ENCODE measurements at places on chromosomes 6 and 20. TPM values are rescaled to one million over a fixed set of nuclear protein-coding genes. Genes with fewer than 3 reads are reported as not detected.

DNA sequence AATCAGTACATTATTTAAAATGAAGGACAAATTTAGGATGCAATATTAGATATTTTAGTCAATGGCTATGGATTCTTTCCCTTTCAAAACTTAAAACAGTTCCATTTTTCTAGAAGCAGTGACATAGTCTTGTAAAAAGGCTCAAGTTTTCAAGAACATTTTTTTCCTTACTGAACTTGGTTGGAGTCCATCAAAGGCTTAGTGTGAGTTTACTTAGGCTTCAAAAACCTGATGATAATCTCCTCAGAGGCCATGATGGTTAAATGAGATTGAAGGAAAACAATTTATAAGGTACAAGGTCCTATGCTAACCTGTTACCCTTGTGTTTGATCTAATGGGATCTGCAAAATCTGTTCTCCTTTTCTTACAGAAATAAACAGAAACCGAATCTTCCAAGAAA, 531.8 kb downstream of the UTRN start:
- no peak for DNase-seq

- DNase-seq, result no peak
Observed at GRCh38 chr6:29559524-29560287, at the start of gene UBD. Gene UBD, minus strand, starts transcription at chr6:29559732. Its CDS starts 31 bp downstream, at chr6:29559701.

GRCh38 chr20:44728801-44729443, 13.8 kb downstream of the CCN5 start:
- DNase-seq, result no peak

DNA sequence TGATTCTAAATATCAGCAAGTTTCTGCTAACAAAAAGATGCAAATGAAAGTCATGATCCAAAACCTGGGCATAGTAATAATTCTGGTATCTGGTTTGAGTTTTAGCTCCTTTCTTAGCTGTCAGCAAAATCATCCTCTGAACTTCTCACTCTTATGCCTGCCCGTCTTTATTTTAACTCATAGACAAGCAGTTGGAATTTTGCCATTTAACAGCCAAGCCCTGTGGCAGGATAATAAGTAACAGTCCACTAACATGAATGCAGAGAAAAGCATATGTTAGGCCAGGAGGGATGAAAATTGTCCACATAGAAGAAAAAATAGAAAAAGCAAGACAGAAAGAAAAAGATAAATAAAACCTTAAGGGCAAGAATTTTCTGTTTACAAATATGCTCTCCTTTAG, 170.0 kb upstream of the LAMA2 start:
- no peak for DNase-seq

GRCh38 chr6:154071711-154072110, 32.7 kb downstream of the OPRM1 start:
- DNase-seq, result no peak

- no peak for DNase-seq
Observed at GRCh38 chr6:134436281-134436815, 118.4 kb upstream of the SGK1 start.

- DNase-seq, result no peak
Observed at GRCh38 chr6:3766214-3766613, 14.7 kb upstream of the PXDC1 start.

- DNase-seq, result no peak
Observed at GRCh38 chr6:132357120-132357519, 44.2 kb downstream of the MOXD1 start.

DNA sequence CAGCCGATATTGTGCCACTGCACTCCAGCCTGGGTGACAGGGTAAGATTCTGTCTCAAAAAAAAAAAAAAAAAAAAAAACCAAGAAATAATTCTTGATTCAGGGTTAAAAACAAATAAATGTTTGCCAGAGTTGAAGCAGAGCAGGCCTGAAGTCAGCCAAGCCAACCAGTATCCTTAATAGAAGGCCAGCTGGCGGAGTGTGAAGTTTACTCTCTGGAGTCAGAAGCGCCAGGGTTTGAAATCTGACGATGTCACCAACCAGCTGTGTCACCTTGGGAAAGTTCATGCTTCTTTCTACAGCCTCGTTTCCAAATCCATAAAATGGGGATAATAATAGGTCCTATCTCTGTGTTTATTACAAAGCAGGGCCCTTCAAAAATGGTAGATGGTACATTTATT, 73.0 kb upstream of the ENPP5 start:
- DNase-seq, result no peak

DNA sequence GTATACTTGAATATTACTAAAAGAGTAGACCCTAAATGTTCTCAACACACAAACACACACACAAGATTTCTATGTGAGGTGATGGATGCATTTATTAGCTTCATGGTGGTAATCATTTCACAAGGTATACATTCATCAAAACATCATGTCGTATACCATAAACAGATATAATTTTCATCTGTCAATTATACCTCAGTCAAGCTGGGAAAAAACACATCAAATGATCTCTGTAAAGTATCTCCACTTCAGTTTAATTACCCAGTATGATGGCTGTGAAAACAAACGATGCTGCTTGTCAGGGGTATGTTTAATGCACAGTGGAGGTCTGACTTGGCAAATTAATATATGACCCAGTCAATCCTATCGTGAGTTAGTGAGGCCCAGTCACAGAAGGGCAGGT, 157.2 kb downstream of the MTFR2 start:
- no peak for DNase-seq

- DNase-seq, result no peak
Observed at GRCh38 chr20:13690943-13691342, 52.2 kb upstream of the TASP1 start.

GRCh38 chr6:21898107-21898796, 304.7 kb downstream of the SOX4 start:
- DNase-seq, result no peak

- no peak for DNase-seq
Observed at GRCh38 chr6:33983109-33983716, 162.7 kb downstream of the GRM4 start.

GRCh38 chr6:170152989-170153388, 137.9 kb downstream of the DLL1 start:
- no peak for DNase-seq

GRCh38 chr6:162777091-162777490, 49.3 kb downstream of the PACRG start:
- no peak for DNase-seq

GRCh38 chr6:158789115-158789917, 29.9 kb downstream of the EZR start:
- DNase-seq, result no peak

DNA sequence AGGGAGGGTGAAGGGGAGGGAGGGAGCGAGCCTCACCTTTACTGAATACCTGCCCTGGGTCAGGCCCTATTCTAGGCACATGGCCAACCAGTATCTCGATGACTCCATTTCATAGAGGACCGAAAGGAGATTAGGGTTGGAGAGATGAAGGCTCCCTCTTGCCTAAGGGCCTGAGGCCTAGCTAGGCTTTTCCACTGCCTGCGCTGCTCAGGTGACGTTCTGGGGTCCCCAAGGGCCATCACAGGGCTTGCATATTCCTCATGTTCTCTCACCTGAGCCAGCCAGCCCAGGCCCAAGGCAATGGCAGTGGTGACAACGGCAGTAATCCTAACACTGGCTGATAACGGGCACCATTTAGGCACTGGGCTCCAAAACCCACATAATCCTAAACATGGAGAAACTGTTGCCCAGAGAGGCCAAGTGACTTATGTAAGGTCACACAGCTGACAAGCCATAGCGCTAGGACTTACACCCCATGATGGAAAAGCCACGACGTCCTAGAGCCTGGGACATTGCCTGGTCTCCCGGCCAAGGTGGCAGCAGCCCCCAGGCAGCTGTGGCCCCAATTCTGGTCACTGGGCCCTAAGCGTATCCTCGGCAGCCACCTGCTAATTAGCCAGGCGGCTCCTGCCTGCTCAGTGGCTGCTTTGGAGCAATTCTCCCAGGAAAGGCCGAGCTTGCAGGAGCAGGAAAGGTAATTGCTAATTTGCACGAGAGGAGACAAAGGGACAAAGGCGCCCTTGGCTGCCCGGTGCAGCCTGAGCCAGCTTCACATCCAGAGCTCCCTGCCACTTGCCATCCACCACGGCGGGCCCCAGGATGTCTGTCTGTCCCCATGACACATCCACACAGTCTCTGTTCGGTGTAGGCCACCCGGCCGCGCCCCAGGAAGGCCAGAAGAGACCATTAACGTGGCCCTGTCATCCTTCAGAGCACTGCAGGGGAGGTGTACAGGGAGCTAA, 21.5 kb downstream of the NOL4L start:
- DNase-seq, result no peak

- no peak for DNase-seq
Observed at GRCh38 chr6:20932284-20932683, 398.0 kb downstream of the CDKAL1 start.

DNA sequence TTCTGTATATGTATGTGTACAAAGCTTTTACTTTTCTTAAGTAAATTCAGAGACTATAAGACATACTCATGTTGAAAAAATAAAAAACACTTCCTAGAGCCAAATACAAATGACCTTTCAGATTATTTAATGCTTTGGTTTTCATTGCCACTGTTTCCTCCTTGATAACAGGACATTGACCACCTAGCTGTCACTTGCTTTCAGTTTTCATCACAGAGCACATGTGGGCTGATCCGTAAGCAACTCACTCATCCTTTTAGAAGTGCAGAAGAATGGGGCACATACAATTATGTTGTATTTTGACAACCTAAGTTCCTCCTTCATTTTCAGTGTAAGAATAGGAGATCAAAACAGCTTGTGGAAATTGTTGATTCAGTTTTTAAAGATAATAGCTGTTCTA, 6.2 kb downstream of the ZBTB2 start:
- DNase-seq, result no peak

GRCh38 chr6:8934318-8934717, 499.0 kb upstream of the SLC35B3 start:
- no peak for DNase-seq

GRCh38 chr6:3625149-3625979, 126.1 kb downstream of the PXDC1 start:
- DNase-seq, result no peak

DNA sequence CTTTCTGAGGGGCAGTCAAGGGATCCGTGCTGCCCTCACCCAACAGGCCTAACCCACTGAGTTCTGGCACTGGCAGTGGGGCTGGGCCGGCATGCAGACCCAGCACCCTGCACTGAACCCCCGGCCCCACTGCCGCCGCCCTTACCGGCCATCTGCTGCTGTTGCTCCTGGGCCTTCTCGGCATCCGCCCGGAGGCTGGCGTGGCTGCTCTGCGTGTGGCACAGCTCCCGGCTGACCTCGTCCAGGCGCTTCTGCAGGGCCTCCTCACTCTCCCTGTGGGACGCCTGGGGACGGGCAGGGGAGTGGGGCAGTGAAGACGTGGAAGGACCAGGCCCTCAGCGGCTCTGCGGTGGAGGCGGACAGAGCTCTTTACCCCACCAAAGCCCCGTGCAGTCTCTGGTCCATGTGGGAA, 52.4 kb downstream of the RRBP1 start:
- no peak for DNase-seq

- DNase-seq, result no peak
Observed at GRCh38 chr6:165725201-165725600, 62.2 kb upstream of the PDE10A start.

DNA sequence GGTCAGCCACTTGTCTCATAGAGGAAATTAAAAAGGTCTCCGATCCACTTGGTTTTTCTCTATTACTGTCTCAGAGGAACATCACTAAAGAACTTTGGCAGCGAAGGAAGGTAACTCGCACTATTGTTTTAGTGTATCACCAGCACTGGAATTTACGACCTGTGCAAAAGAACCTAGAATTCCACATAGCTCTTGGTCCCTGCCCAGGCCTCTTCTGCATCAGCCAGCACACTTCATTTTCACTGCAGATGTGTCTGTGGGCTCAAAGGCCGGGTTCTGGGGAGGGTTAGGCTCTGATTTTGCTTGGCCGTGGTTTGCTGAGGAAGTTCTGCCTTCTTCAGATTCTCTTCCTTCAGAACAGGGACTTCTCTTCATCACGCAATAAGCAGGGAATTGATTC, 102.8 kb upstream of the TMEM181 start:
- no peak for DNase-seq

- DNase-seq, result no peak
Observed at GRCh38 chr6:133227344-133227743, 13.8 kb upstream of the EYA4 start.

DNA sequence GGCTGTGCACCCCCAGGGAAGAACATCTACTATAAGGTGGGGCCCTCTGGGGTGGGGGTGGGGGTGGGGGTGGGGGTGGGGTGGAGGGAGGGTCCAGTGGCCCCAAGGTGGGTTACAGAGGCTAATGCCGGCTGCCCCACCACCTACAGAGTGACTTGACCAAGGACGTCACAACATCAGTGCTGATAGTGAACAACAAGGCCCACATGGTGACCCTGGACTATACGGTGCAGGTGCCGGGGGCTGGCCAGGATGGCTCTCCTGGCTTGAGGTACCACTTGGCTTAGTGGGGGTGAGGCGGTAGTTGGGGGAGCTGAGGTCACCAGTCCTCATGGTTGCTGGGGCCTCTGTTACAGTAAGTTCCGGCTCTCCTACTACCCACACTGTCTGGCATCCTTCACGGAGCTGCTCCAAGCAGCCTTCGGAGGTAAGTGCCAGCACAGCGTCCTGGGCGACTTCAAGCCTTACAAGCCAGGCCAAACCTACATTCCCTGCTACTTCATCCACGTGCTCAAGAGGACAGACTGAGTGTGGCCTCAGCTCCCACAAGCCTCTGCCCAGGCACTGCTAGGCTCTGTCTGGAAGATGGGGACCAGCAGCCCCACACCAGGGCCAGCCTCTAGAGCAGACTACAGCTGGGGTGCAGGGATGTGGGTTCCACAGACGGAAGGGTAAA, 2.8 kb downstream of the GNMT start:
- DNase-seq, result no peak

GRCh38 chr6:163726037-163726695, 311.6 kb downstream of the QKI start:
- no peak for DNase-seq

- DNase-seq, result no peak
Observed at GRCh38 chr20:43849496-43850186, 65.0 kb upstream of the TOX2 start.

DNA sequence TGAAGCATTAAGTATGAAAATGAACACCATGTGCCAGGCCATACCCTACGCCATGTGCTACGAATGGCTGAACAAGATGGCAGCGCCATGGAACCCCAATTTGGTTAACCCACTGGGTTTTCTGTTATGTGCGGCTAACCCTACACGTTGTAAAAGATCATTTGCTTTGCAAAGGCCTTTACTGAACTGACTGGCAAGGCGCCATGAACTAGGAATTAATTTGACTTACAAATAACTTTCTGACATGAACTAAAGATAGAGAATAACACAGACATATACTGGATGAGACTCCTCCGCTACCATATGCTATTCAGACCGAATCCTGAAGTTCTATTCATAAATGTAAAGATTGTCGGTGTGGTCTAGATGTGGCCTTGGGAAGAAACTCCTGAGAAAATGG, 3.9 kb downstream of the CNKSR3 start:
- no peak for DNase-seq

GRCh38 chr20:3874194-3874844, 14.9 kb upstream of the PANK2 start:
- DNase-seq, result no peak

GRCh38 chr6:126812651-126813050, 305.8 kb upstream of the RSPO3 start:
- no peak for DNase-seq

The FOXA2 gene
- 124 TPM for total RNA-seq

The REM1 gene
- total RNA-seq, result not detected

The UBE2J1 gene
- total RNA-seq, result 36.2 TPM

The THBS2 gene
- 0.04 TPM for total RNA-seq

The SLC35F1 gene
- total RNA-seq, result 4.5 TPM

The SGK1 gene
- total RNA-seq, result 17.8 TPM

The TPD52L1 gene
- total RNA-seq, result 33.8 TPM

The FAM209B gene
- not detected for total RNA-seq

The ULBP1 gene
- 0.64 TPM for total RNA-seq

The C6orf52 gene
- 4.8 TPM for total RNA-seq
